ENCODE measurements at places on chromosomes 11 and 22. TPM values are rescaled to one million over a fixed set of nuclear protein-coding genes. Genes with fewer than 3 reads are reported as not detected.

DNA sequence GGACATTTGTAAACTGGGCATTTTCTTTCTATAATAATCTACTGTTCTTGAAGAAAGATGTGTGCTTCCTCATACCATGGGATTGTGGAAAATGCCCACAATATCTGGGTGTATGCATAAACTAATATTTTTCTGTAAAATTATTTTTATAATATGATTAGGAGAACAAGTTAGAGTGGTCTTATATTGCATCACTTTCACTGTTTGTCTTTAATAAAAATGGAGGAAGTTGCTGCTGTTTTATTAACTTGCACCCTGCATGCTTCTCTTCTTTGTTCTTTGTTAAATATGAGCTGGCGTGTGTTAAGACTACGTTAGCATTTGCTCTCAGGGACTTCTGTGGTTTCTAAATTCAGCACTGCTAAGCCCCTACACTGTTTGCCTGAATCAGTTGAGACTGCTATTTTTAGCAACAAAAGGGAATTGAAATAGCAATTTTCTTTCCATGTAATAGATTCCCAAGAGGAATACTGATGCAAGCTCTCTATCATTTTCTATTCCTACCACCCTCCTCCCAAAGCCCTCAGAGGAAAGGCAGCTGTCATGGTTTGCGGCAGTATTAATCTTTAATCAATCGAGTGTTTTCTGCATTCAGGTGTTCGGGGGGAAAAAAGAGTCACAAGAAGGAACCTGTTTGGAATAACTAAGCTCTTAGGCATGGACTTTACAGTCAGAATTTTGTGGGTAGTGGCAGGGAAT, 56.1 kb downstream of the HSD17B12 start:
- DNase-seq: no peak

DNA sequence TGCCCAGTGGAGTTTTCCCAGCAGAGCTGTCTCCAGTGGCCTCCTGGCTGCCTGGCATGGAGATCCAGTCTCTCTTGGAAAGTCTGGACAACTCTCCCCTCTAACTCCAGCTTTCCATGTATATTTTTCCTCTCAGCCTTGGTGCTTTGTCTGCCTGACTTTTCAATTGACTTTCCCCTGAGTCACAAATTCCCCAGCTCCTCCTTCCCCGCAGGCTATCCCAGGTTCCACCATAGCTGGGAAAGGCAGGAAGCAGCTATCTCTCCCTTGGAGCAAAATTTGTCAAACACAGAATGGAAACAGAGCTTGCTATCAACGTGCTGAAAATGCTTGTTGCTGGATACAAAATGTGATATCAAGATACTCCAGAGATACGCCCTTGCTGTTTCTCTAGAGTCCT, 384.8 kb downstream of the TMEM135 start:
- DNase-seq: no peak

- DNase-seq: no peak
These were observed 97.9 kb downstream of the MORC2 start for GRCh38 chr22:30870451-30871345.

- no peak for DNase-seq
These were observed 125.6 kb downstream of the NELL1 start for GRCh38 chr11:20795005-20795404.

LRRC32 gene
- polyA plus RNA-seq: 48.8 TPM

MACROD1 gene
- polyA plus RNA-seq: 13.3 TPM

DNA sequence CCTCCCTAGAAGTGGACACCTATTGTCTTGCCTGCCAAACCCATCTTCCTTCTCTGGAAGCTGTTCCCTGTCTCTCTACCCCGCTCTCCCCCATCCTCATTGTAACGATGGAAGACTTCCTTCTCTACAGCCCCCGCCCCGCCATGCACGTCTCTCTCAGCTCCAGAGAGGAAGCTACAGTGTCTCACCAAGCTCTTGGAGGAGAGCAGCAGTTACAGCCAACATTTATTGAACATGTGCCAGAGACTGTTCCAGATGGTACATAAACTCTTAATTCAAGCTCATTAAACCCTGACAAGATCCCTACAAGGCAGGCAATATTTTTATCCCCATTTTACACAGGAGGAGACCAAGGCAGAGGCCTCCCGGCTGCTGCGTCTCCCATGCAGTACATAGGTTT, 15.1 kb downstream of the MCHR1 start:
- DNase-seq: no peak

Data from left kidney (tissue), 8 donors.